Activated CD8-positive, alpha-beta memory T cell treated with anti-CD3 and anti-CD28 coated beads for 1 hour (primary cell): ENCODE measurements at places on chromosomes 7 and 10.

- no peak for DNase-seq
Measured at GRCh38 chr10:77381750-77382149, 255.9 kb downstream of the KCNMA1 start.

DNA sequence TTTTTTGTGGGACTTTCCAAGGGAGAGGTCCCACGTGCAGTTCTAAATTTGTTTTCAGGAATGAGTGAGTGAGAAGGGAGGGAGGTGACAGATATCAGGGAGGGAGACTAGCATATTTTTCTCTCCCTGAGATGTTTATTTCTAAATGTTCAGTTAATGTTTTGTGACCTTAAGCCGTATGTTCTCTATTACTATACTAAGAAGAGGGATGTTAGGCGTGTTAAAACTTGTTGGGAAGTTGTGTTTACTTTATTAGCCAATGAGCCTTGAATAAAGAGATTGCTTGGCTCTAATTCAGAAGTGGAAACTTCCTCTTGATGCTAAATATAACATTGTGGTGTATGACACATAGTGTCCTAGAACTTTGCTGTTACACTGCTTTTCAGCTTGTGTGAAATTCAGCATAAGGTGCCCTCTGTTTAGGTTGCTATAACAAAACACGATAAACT is 37.3 kb downstream of the DNAH11 start:
- DNase-seq, result no peak

- DNase-seq, result no peak
Measured at GRCh38 chr10:44425466-44425865, 40.6 kb upstream of the CXCL12 start.

DNA sequence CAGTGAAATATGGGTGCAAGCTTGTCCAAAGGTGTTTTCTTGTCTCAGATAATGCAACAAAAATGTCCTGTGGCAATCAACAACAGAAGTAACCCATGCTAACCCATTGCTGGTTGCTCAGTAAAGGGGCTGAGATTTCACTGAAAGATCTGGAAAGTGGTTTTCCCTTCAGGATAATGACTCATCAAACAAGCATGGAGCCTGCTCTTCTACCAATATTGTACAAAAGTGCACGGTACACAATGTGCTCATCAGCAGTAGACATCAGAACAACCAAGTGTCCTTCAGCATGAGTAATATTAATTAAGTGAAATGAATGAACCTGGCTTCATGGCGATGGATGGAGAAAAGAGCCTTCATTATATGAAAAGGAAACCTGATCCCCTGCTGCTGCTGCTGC is 287.1 kb upstream of the NEBL start:
- DNase-seq, result no peak

- DNase-seq, result no peak
Measured at GRCh38 chr7:81662531-81662930, 107.3 kb downstream of the HGF start.

GRCh38 chr7:82419200-82419599 is 24.4 kb downstream of the CACNA2D1 start:
- no peak for DNase-seq

DNA sequence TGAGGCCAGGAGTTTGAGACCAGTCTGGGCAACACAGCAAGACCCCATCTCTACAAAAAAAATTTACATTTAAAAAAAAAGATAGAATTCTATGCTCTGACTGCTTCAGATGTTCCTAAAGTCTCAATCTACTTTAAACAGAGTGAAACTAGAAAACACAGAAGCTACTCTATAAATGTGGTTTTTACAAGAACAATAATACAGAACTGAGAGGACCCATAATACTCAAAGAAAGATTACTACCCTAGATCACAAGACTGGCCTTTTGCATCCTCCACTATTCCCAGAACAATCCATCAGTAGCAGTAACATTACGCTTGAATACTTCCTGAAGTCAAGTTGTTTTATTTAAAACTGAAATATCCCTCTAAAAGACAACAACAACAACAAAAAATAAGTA is 119.4 kb downstream of the ZFAND4 start:
- DNase-seq, result no peak

GRCh38 chr10:87534173-87534858 is 29.6 kb downstream of the MINPP1 start:
- no peak for DNase-seq

DNA sequence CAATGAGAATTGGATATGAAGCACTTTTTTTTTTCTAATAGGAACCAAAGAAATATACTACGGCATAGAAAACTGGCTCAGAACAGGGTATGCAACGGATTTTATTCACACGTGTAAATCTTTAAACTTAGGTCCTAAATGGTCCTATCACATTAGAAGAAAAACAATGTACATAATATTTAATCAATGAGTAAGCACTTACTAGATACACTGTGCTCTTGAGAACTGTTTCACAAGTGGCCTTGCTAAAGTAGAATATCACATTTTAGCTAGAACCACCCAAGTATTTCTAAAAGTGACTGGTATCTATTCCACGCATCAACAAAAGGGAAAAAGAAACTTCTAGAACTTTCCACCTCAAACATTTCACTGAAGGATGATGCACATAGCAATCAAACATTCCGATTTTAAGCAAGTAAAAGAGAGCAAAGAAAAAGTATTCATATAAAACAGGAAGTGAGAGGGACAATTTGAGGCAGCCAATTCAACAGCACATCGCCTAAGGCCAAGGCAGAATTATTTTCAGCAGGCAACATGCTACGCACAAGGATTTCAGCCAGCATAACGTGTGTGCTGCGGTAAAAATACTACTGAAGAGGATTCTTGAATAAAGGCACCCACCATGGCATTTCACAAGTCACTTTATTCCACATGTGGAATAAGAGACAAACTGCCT is 55.8 kb downstream of the PARD3 start:
- no peak for DNase-seq

DNA sequence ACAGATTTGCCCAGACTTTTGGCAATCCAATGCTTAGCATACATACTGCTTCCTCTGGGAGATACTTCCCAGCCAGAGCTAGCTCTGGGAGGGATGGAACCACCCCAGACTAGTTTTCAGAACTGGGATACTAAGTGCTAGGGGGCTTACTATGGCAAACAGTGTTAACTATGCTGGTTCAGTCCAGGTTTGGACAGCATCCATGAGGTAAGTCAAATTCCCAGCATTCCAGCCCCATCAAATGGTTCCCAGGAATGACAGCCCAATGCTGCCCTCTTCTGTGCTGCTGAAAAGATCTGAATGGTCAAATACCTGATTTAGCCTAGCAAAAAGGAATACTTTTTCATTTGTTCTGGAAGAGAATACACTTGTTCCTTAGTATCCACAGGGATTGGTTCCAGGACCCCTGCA is 141.7 kb upstream of the CCDC6 start:
- DNase-seq, result no peak

DNA sequence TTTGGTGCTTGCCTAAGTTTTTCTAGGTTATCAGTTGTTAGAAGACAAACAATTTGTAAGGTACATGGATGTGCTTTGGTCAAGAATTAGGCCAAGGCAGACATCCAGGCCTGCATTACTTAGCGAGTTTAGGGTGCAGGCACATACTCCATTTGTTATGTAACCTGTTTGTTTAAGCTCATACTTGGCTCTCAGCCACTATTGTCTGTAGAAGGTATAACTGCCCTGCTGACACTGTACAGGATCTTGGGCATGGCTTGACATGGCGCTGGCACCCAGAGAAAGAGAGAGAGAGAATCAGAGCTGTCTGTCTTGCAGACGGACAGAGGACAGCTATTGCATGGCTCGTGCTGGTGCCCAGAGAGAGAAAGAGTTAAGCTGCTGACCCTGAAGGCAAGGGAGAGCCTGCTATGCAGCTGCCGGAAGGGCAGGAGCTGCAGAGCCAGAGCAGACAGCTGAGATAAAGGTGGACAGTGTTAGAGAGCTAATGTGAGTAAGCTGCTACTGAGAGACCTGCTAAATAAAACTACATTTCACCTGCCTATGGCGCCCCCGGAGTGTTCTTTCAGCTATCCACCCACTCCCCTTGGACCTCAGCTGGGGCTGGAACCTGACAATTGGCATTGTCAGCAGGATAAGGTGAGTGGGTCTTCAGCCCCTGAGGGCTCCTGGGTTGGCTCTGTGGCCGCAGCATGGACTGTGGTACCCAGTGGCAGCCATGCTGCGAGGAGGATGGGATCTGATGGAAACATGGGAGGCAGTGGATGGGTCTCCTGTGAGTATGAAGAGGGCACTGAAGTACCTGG is 120.9 kb upstream of the TMEM106B start:
- DNase-seq, result no peak

- DNase-seq, result no peak
Measured at GRCh38 chr10:98217801-98218200, 50.2 kb downstream of the LOXL4 start.

- DNase-seq, result no peak
Measured at GRCh38 chr7:23072922-23073321, 32.7 kb upstream of the KLHL7 start.
